ENCODE measurements at places on chromosomes 1 and 21.

GRCh38 chr1:61692155-61692800, 32.7 kb downstream of the TM2D1 start:
- peak; percentile 72 for DNase-seq

DNA sequence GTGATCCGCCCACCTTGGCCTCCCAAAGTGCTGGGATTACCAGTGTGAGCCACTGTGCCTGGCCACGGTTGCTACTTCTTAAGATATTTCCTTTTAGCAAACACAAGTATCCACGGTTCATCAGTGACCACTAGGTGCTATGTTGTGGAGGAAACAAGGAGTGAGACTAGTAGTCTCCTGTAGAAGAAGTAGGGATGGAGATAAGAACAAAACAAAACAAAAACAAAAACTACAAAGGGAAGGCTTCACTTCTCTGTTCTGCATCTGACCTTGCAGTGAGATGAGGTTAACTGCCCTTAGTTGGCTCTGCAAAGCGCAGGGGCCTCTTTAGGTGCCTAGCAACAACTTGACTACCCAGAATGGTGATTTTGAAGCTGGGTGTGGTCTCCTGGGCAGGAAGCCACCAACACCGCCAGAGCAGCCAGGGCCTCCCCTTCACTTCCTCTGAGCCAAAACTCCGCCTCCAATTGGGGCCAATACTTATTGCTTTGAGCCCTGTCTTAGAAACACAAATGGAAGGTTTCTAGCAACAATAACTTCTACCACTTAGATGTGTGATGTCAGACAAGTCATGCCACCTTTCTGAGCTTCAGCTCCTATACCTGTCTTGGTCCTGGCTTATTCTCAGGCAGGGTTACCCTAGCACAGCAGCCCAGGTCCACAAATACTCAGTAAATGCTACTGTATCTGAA, 12.8 kb upstream of the CDC42 start:
- DNase-seq: no peak

DNA sequence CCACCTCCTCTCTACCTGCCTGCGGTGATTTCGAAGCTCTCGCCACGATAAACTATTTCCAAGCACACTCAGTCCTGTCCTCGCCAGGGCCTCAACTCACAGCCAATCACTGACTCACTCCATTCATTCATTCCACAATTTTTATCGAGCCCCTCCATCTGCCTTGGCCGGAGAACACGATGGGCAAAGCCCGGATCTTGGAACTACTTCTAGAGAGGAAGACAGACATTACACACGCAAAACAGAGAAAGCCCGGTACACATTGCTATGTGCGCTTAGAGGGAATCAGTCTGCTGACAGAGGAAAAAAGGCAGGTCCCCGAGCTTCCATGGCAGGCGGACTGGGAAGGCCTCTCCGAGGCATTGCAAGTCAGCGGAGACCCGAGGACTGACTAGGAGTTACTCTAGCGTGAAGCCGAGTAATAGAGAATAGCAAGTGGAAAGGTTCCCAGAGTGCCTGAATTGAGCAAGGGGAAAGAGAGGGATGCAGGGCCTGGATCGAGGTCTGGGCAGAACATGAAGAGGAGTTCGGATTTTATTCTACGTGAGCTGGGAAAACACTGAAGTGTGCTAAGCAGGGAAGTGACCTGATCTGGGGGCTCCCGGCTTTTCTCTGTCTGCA, 54.2 kb upstream of the DNAJC6 start:
- no peak for DNase-seq

DNA sequence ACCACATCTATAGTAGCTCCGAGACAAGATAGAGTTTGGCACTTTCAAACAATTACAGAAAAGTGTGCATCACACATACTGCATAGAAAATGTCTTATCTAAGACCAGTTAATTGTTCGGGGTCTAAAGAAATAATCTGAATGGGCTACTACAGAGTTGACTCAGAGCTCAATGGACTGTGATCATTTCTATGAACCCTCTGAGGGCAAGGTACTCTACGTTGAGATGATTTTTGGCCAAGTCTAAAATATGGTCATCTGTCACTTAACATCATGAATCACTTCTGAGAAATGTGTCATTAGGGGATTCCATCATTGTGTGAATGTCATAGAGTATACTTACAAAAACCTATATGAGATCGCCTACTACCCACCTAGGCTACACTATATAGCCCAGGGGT, 123.5 kb downstream of the SLC44A5 start:
- no peak for DNase-seq

GRCh38 chr1:108961198-108961597, 2.1 kb downstream of the CLCC1 start:
- no peak for DNase-seq

- DNase-seq: no peak
Measured at GRCh38 chr1:68521286-68521685, 24.4 kb upstream of the DEPDC1 start.

- no peak for DNase-seq
Measured at GRCh38 chr1:93676427-93676826, 5.2 kb downstream of the BCAR3 start.

GRCh38 chr1:38584448-38585355, 274.9 kb downstream of the RRAGC start:
- no peak for DNase-seq

- no peak for DNase-seq
Measured at GRCh38 chr21:42445311-42445710, 41.6 kb downstream of the UBASH3A start.

DNA sequence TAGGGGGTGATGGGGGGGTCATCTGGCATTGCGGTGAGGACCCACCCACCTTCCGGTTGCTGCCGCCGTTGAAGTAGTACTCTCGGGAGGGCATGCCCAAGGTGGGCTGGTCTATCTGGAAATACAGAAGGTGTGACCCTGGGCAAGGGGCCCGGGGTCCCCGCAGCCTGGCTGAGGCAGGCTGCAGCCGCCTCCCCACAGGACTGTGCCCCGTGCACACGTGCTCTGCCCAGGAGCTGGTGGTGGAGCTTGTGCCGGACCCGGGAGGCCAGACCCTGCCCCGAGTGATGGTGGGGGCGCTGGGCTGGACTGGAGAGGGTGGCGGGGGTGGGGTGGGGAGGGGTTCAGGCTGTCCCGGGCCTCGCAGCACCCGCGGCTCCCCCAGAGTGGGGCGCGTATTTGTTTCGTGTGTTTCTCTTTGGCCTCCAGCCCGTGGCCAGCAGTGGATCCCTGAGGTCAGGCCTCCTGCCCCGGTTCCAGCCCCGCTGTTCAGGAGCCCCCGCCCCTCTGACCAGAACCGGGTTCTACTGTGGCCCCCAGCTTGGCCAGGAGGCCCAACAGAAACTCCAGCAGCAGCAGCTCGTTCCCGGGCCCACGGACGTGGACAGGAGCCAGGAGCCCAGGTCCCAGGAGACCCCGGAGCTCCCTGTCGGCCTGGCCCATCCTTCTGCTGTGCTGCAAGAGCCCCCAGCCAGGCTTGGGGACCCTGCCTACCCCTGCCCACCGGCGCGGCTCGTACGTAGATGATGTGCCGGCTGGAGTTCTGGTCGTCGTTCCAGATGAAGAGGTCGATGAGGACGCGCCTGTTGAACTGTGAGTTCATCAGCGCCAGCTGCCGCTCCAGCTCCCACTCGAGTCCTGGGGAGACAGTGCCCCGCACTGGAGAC, 19.2 kb downstream of the PRXL2B start:
- DNase-seq: no peak

DNA sequence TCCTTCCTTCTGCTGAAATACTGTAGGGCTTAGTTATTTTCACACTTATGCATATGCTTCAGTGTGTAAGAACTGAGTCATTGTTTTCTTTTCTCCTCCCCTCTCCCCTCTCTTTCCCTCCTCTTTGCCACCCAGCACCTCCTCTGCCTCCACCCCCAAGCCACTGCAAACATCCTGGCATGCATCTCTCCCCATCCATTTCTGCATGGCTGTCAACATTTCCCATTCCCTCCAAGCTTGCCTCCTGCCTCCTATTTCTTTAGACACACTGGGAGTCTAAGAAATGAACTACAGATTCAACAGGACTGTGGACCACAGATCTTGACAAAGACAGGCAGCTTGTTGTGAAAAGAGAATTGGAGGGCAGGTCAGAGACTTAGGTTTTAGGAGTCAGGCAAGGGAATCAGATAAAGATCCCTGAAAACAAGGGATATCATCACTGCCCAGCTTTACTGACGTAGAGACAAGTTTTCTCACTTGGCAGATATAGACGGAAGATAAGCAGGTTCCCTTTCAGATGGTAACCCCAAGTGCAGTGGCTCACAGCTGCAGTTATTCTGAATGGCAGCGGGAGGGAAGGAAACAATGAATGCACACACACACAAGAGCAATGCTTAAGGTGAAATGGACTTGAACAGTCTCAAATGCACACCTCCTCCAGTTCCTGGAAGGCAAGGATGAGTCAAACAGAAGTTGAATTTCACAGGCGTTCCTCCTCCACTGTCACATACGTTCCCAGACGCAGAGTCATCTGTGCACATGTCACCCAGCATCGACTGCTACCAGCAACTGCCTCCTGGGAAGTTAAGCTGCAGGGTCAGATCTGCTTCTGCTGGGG, 56.1 kb downstream of the HIVEP3 start:
- peak; percentile 18 for DNase-seq

DNA sequence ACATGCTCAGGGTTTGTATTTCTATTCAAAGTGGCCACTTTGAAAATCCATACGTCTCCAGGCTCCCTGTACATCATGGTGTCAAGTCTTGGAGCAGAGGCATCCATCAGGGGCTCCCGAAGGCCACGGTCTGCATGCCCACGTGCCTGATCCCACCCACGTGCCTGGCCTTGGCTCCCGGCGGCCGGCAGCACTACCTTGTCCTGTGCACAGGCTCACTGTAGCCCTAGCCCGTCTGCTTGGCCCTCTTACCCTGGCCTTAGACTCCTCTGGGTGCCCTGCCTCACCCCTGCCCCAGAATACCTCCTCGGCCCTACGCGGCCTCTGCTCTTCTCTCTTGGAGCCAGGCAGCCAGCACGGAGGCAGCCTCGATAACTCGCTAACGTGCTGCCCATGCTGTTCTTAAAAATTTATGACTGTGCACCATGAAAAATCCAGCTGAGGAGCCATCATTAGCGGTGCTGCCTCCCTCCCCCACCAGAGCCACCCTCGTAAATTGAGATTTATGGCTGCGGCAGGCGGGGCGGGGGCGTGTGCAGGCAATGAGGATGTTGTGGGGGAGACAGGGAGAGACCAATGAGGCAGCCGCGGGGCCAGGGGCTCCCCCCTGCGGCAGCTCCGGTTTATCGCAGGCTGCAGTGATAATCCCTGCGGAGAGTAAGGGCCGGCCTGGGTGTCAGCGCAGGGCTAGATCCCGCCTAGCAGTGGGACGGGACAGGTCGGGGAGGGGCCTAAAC, 24.6 kb downstream of the DMAP1 start:
- peak; percentile 75 for DNase-seq

- no peak for DNase-seq
Measured at GRCh38 chr1:177996957-177997356, 27.1 kb upstream of the SEC16B start.

DNA sequence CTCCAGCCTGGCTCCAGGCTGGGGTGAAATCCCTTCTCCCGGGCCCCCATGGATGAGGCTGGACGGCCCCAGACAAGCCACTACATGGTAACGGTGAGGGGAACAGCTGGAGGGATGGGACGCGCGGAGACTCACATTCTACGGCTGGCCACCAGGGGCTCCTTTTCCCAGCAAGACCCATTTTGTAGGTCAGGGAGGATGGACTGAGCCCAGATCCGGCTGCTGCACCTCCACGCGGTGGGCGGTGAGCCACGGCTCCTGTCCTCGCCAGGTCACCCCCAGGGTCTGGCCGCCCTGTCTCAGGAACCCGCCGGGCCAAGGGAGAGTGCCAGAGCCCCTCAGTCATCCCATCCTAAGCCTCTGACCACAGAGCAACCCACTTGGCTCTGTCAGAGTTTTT, 75.0 kb upstream of the ACTRT2 start:
- DNase-seq: no peak

- DNase-seq: no peak
Measured at GRCh38 chr1:198680174-198680875, 41.5 kb downstream of the PTPRC start.

- DNase-seq: no peak
Measured at GRCh38 chr1:7278827-7279765, 492.0 kb upstream of the VAMP3 start.

- DNase-seq: peak; percentile 100
Measured at GRCh38 chr1:113904674-113905434, at the start of the genes AP4B1 and DCLRE1B. Gene AP4B1 (minus strand): TSS chr1:113904799. CDS start chr1:113904717, 82 bp downstream. Gene DCLRE1B (plus strand): TSS chr1:113905326. CDS start chr1:113905587, 261 bp downstream.

DNA sequence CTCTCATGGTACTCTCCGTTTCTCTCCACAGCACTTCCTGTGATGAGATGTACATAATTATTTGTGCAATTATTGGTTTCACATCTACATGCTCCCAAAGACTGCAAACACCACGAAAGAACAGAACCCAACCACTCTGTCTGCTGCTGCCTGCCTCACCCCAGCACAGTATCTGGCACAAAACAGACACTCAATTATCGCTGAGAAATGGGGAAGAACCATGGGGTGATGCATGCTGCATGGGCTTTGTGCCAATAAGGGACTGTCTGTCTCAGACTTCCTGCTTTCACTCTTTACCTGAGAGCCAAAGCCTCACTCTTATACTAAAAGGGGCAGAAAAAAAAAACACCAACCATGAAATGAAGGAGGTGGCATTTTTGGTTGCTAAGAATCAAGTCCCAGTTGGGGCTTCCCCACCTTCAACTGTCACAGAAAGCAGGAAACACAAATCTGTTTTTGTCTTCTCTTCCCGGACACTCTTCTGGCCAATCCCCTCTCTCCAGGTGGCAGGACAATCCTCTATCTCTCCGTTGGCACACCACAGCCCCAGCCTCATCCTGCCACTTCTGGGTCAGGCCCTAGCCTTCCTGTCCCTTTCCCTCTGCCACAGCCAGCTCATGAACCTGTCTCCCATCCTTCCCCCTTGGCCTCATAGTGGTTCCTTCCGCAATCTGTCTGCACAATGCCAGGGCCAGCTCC, 82.0 kb downstream of the TGFBR3 start:
- DNase-seq: no peak

DNA sequence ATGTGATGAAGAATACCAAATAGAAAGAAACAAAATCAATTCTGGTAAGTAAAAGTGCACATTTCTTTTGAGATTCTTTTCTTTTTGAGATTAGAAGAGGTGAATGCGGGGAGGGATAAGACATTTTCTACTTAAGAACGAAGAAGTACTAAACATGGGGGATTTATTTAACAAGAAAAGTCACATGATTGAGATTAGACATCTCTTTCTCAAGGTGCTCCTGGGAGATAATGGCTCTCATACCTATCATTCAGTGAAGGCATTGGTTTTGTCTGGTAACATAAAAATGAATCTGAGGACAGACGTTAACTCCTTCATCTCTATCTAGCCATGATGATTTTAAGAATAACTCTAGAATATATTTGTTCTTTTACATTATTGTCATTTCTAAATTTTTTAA, 147.9 kb upstream of the SAMSN1 start:
- DNase-seq: no peak

DNA sequence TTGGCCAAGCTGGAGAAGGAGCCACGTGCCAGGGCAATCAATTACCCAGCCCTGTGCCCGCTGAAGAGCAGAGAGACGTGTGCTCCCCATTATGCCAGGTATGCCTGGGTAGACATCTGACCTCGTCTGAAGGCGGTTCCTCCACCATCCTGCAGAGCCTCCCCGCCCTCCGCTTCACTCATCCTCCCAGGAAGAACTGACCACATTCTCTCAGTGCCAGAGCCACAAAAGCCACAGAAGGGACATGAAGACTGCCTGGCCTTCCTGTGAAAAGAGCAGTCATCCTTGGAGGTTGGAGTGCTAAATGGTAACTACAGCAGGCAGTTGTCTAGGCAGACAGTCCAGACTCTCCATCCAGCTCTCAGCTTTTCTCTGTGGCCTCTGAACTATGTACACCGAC, 12.0 kb downstream of the SYT2 start:
- DNase-seq: no peak
